ENCODE measurements at places on chromosomes 7 and 10.

GRCh38 chr7:97770850-97771249 is 39.0 kb downstream of the TAC1 start:
- DNase-seq: no peak

- no peak for DNase-seq
Measured at GRCh38 chr10:19097151-19097550, 48.5 kb downstream of the MALRD1 start.

DNA sequence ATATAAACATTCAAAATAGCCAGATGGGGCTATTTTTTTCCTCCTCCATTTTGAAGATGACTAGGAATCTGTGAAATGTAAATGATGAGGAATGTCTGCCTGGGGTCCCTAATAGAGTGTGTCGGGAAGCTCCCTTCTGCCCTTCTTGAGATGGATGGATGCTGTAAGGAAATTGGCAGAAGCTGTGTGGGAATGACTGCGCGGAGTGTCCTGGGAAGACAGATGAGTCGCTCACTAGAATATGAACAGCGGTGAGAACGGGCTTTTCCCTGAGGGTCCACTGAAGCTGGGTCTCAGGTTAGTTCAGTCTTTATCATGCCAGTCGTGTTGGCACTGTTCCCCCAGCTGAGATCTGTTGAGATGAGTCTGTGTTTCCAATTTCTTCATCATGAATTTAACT is 75.1 kb upstream of the PLPP4 start:
- DNase-seq: no peak

GRCh38 chr10:86944031-86944419 is 13.4 kb downstream of the MMRN2 start:
- no peak for DNase-seq

DNA sequence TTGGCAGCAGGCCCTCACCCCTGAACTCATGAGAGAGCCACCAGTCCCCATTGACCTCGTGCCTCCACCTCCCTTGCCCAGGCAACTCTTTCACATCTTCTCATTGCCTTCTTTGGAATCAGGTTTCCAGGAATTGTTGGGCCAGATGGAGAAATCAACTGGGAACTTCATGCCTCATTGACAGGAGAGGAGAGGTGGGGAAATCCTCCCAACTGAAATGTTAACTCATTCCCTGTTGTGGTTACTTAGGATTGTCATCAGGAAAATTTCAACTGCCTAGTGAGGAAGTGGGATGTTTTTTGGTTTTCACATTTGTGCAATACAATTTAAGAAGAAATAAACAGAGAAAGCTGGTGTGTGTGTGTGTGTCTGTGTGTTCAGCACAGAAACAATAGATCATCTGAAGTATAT is 106.6 kb upstream of the INHBA start:
- DNase-seq: no peak

DNA sequence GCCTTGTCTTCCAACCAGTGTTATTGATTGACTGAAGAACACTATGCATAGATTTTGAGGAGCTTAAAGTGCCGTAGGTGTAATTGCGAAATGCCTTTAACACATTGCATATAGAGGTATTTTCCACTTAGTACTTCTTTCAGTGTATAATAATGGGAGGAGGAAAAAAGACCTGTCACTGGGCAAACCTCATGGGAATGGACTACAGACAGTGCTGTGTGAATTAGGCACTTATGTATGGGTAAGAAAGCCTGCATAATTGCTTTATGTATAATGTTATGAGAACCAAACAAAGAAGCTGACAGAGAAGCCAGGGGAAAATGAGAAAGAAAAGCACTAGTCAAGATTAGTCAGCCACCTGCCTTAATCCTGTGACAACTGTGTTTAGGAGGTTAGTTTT is 12.4 kb upstream of the SCRN1 start:
- DNase-seq: no peak

DNA sequence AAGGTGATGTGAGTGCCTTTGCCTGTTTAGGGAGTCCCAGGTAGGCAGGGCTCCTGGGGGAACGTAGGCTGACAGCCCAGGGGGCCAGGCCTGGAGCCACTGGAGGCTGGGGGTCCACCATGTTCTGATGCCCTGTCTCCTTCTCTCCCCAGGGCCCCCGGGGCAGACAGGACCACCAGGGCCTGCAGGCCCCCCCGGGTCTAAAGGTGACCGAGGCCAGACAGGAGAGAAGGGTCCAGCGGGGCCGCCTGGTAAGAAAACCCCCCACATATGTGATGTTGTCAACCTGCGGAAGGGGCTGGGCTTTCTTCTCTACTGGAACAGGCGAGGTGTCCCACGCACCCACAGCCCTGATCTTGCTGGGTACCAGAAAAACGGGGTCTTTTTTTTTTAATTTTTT is 85.2 kb downstream of the MYL10 start:
- DNase-seq: no peak

DNA sequence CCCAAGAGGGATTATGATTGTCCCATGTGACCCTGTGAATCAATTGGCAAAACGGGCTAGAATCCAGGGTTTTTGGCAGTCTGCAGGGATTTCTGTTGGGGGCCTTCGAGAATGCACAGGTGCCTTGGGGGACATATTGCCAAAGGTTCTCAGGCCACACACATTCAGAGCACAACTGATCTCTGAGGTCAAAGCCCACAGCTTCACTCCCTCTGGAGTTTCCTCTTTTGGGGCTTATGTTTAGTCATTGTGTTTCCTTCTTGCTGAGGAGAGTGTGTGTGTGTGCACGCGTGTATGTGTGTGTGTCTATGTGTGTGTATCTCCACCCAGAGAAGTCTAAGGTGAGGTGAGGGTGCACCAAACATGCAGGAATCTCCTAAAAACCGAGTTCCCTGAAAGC is 8.8 kb downstream of the PPIF start:
- peak; percentile 71 for DNase-seq

- DNase-seq: no peak
Measured at GRCh38 chr10:2910656-2911055, 156.7 kb upstream of the PFKP start.

DNA sequence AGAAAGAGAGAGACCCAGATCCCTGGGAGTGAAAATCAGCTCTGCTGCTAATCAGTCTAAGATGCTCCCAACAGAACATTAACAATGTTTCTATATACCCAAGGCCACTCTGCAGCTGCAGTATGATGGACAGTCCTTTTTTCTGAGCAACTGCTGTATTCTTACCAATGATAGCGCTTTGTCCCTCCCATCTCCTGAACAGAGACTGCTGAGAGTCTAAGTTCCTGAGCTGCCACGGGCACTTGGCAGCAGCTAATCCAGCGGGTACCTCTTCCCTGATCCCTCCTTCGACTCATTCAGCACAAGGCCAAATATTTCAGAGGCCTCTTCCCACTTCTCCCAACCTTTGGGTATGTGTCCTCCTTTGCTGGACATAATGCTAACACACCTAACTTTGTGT is 7.7 kb downstream of the CPVL start:
- DNase-seq: no peak

- DNase-seq: no peak
Measured at GRCh38 chr7:92226981-92227380, 18.7 kb downstream of the KRIT1 start.

GRCh38 chr10:18205098-18205834 is 65.0 kb downstream of the CACNB2 start:
- no peak for DNase-seq

DNA sequence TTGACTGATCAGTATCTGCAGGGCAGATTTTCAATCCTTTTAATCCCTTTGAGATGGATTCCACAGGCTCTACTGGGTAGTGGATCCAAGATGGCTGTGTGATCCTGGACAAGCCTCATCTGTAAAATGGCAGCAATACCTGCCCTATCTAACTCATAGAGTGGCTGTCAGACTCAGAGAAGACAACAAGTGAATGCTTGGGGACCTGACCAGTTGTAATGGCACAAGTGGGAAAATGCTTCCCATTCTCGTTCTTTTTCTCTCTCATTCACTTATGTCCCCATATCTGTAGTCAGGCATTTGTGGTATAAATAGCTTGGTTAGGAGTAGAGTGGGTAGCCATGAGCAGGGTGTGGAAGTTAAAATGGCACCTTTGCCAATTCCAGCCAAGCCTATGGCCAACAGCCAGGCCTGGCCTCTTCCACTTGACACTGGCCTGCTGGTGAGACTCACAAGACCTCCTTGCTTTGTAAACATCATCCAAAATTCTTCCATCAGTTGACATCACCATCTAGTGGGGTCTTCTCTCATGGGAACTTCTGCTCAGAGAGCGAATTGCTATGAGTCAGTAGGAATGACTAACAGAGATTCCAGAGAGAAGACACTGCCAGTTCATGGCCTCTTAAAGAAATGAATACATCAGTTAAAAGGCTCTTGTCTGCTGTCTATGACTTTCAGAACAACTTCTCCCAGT is 150.1 kb downstream of the PLPP4 start:
- no peak for DNase-seq

DNA sequence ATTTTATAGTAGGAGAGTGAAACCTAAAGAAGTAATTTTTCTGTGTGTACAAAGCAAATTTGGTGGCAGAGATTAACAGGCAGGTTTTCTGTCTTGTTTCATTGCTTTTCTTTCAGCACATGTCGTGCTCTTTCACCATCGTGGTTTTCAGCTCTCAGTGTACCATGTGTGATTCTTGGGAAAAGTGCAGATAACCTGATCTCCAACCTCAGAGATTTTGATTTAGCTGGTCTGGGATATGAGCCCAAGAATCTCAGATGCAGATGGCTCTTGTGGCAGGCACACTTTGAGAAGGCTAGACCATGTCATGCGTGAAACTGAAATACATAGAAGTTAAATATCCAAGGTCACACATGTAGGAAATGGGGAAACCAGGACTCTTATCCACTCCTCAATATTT is 317.4 kb downstream of the EXOC4 start:
- no peak for DNase-seq

DNA sequence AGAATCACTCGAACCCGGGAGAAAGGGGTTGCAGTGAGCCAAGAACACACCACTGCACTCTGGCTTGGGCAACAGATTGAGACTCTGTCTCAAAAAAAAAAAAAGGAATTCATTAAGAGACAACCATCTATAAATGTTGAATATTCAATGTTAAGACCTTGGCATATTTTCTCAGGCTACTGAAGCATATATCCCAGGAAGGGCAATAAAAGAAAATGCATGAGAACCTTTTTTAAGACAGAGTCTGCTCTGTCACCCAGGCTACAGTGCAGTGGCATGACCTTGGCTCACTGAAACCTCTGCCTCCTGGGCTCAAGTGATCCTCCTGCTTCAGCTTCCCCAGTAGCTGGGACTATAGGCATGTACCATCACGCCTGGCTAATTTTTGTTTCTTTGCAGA is 165.0 kb downstream of the JMJD1C start:
- no peak for DNase-seq

DNA sequence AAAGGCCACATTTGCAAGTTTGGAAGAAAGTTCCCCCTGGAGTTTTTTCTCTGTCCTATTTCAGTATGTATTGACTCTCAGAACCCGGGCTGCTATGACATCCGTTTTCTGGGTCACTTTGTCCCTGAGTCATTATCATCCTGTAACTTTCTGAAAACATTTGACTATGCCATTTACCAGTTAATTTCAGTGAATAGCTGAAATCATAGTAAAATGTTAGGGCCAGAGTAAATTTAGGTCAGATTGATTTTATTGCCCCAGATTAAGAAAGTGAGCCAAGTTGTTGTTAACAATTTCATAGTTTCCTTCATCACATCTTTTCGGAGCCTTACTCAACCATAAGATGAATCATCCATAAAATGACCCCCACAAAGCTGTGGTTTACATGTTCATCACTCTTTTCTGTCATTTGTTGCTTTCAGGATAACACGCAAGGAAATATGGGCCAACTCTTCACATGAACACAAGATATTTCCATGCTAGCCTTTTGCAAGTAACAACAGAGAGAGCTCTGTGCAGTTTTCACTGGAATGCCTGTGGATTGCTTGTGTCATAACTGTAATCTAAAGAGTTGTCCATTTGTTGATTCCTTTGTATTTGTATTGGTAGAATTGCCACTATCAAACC is 3.9 kb upstream of the MACC1 start:
- peak; percentile 56 for DNase-seq

GRCh38 chr10:93742633-93743349 is 14.9 kb upstream of the LGI1 start:
- DNase-seq: no peak

DNA sequence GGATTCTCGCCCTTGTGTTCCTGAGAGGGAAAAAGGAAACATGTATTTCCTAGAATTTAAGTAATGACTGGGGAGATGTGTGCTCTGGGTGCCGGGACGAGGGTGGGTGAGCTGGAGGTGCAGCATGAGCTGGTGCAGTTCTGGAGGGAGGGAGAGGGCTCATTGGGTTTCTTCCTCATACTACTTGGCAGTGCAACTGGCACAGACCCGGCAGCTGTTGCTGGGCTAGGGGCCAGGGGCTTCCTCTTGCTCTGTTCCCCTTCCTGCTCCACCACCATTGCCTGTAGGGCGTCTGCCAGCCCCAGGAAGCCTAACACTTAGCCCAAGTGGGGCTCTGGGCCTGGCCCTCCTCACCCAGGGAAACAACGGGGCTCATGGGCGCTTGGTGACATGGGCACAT is 5.9 kb downstream of the RET start:
- no peak for DNase-seq

- DNase-seq: no peak
Measured at GRCh38 chr10:102812231-102812876, 24.9 kb downstream of the CYP17A1 start.

GRCh38 chr7:71785216-71785615 is 626.9 kb downstream of the CALN1 start:
- DNase-seq: no peak

GRCh38 chr7:135161669-135162068 is 8.8 kb downstream of the CYREN start:
- DNase-seq: no peak

DNA sequence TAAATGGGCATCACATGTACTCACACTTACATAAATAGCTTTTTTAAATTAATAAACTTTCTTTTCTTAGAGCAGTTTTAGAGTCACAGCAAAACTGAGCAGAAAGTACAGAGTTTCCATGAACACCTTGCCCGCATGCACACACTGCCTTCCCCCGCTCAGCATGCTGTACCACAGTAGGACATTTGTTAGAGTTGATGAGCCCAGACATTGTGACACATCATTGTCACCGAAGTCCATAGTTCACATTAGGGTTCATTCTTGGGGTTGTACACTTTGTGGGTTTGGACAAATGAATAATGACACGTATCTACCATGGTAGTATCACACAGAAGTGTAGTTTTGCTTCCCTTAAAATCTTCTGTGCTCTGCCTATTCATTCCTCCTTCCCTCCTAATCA is 23.7 kb downstream of the UBN2 start:
- DNase-seq: no peak

DNA sequence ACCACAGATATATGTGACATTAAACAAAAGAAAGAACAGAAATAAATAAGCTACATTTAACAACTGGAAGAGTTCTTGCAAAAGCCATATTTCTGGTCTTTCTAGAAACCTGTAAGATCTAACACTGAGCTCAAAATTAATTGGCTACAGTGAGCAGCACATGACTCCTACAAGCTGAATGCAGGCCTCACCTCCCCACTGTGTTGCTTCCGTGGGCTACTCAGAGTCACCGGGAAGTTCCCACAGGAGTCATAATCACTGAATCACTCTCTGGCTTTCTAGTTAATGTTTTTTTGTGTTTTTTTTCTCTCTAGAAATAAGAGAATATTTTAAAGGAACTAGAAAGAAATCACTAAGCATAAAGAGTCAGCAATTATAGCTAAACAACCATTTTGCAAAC is 10.2 kb upstream of the MRPS24 start:
- DNase-seq: no peak

GRCh38 chr10:122197611-122198222 is 73.4 kb upstream of the BTBD16 start:
- no peak for DNase-seq

Data from bone marrow (tissue), 2 donors.